Esophagus muscularis mucosa (tissue), 4 donors: ENCODE measurements at places on chromosomes 3 and 15. TPM values are rescaled to one million over a fixed set of nuclear protein-coding genes. Genes with fewer than 3 reads are reported as not detected.

MSL2 gene
- 18.7 TPM for total RNA-seq

ZNF385D gene
- 8.1 TPM for total RNA-seq

EPHB1 gene
- total RNA-seq = under 0.01 TPM

SMCO1 gene
- not detected for total RNA-seq

IQCH gene
- 2.4 TPM for total RNA-seq
